GF-D8 (cell line): ENCODE measurements at places on chromosomes 16 and 17.

DNA sequence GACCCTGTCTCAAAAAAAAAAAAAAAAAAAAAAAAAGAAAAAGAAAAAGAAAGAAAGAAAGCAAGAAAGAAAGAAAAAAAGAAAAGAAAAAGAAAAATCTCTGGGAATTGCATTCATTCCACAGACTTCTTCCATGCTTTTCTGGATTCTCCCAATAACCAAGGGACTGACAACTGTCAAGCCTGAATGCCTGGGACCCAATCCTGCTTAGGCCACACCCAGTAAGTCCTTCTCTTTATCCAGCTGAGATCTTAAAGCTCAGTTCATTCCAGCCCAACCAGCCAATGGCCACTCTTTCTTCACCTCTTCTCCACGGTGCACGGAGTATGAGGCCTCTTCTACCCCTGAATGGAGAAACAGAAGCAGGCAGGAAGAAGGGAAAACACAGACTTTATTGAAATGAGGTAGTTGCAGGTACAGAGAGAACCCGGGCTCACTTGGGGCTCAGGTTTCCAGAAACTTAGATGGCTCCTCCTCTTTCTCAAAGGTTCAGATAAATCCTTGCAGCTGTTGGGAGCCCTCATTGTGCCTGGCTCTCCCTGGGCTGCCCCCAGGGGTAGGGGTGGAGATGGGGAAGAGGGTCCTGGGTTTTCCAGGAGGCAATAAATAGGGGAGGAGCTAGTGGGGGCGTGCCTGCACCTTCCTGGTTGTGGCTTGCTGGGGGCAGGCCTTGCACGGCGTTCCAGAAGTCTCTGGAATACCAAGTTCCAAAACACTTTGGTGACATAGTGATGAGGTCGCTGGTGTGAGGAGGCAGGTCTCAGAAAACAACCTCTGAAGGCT, 2.5 kb downstream of the HOXB1 start:
- DNase-seq, result no peak

GRCh38 chr17:29559640-29560039, 7.2 kb downstream of the ABHD15 start:
- no peak for DNase-seq

DNA sequence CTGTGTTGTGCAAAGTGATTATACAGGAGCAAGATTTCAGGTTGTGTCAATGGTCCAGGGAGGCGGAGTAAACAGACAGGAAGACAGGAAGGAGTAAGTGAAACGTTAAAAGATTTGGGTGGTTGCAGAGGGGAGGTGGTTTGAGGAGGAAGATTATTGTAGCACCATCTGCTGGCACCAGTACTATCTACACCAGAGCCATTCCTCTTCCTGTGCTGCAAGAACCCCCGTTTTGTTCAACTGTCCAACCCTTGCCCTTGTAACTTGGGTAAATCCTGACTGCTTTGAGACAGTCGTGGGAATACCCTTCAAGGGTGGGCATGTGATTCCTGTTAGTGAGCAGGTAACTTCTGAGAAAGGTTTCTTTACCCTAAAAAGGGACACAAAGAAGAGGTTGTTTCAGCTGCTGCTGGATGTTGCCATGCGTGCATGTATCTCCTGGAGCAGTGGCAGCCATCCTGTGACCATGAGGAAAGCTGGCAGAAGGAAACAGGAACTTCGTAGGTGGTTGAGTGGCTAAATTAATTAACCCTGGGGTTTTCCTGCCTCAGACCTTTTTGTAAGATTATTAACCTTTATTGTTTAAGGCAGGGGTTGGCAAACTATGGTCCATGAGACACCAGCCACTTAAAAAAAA, 124.1 kb downstream of the PRKCA start:
- peak; percentile 61 for DNase-seq

DNA sequence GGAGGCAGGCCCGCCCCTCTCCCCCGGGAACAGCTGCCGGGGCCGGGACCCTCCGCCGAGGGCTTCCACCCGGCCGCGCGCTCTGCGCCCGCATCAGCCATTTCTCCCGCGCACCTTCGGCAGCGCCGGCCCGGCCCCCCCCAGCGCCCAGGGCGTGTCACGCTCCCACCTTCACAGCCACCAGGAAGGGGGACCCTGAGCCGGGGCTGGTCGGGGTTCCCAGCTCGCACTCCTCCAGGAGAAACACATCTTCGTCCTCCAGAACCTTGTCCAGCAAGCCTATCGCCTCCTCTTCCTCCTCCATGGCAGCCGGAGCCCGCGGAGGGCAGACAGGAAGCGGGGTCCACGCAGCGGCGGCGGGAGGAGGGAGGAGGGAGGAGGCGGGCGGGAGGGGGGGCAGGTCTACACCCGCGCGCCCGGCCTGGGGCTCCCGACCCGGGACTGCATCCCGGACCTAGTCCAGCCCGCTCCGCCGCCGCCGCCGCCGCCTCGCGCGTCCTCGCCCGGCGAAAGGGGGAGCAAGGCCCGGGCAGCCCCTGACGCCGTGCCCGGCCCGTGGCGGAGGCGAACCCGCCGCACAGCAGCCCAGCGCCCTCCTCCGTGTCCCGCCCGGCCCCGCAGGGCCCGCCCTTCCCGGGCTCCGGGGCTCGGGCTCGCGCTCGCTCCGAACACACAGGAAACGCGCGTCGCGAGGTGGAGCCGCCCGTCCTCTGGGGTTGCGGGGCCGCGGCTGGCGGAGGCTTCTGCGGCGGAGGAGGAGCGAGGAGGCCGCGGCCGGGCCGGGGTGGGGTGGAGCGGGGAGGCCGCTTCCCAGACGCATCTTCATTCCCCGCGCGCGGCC, 70.8 kb downstream of the ABR start:
- no peak for DNase-seq

DNA sequence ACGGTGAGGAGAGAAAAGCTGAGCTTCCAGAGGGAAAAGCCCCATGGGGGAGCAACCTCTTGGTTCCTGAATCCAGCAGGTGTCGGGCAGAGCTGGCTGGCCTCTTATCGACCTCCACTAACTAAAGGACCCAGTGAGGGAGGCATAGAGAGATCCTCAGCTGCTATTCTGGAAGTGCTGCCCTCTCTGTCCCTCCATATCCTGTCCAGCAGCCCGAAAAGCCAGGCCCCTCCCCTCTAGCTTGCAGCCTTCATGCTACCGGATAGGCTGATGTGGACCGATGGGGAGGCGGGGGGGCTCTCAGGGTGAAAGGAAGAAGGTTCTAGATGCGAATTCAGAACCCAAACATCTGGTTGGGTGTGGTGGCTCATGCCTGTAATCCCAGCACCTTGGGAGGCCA, 24.9 kb downstream of the MXRA7 start:
- DNase-seq, result no peak
